ENCODE measurements at places on chromosomes 3 and 15. TPM values are rescaled to one million over a fixed set of nuclear protein-coding genes. Genes with fewer than 3 reads are reported as not detected.

The MNS1 gene
- not detected for total RNA-seq

The SKIL gene
- 160 TPM for total RNA-seq

DNA sequence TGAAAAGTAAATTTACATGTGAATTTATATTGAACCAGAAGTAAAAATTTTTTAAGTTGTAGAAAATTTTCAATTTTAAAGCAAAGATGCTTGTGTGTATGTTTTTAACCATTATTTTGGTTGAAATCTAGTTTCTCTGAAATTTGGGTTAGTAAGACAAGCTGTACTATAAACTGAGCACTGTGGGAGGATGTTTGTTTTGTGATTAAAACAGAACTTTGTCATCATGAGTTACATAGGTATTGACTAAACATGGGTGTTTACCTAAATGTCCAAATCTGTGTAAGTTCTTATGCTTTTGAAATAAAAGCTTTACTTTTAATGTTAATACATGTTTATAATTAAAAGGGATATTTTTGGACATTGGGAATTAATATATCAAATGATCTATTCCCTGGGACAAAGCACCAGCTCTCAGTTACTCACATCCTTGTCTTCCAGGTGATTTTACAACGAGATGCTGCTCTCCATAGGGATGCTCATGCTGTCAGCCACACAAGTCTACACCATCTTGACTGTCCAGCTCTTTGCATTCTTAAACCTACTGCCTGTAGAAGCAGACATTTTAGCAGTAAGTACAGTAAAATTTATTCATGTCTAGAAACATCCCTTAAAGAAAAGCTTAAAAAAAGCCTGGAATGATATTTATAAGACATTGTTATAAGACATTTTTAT, 32.7 kb downstream of the RNF13 start:
- DNase-seq, result no peak

DNA sequence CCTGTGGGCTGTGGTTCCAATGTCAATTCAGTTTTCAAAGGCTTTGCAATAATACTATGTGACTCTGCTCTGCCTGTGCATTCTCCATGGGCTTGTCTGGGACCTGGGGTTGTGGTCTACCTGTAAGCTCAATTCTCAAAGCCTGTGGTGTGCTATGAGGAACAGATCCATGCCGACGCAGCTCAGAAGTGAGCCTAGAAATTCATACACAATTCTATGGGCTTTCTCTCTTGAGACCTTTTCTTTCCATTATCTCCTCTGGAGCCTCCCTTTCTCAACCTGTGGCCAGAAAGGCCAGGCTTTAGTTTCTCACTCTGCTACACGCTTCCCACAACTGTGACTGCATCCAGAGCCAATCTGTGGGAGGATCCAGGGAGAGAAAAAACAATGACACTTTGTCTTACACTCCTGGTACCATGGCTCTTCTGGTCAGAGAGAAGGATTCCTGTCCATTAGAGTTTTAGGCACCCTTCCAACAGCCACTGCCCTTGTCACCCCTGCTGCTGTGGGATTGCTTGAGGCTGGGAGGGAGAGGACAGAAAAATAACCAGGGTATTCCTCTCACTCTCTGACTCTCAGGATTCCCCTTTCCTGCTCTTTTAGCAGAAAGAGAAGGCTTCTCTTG, 34.1 kb upstream of the KLF13 start:
- DNase-seq, result no peak

DNA sequence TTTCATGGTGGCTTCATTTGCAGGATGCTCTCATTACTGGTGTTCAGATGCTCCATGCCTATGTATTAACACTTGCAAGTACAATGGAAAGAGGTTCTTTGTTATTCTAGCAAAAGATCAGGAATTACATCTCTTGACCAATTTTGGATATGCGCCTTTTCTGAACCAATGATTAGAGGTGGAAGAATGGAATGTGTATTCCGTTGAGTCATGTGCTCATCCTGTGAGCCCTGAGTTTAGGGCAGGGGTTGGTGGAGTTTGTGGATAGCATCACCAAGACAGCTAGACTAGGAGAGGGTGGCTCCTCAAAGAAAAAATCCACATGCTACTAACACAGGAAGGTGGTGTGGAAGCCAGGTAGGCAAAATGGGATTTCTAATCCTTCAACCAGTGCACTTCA, 80.7 kb upstream of the SLC25A26 start:
- DNase-seq, result no peak

- no peak for DNase-seq
These were observed 52.8 kb downstream of the PLXNA1 start for GRCh38 chr3:127035677-127036076.

Measured in CD8-positive, alpha-beta T cell (primary cell).